ENCODE measurements at places on chromosomes 12 and 14.

DNA sequence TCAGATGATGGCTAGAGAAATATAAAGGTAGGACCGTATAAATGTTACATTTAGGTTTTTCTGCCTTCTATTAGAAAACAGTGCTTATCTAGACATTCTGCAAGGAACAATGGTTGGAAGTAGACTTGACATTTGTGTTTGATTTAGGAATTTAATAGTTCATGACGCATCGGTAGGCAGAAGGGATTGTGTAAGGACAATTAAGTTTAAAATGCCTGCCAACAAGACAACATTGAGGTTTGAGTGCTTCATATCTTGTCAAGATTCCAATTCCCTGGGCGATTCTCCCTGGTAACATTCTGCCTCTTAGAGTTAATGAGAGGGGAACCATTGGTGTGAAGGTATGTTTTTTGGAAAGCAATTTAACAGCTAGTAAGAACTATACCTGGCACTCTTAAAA lies 186.8 kb upstream of the RBM19 start:
- DNase-seq, result no peak

DNA sequence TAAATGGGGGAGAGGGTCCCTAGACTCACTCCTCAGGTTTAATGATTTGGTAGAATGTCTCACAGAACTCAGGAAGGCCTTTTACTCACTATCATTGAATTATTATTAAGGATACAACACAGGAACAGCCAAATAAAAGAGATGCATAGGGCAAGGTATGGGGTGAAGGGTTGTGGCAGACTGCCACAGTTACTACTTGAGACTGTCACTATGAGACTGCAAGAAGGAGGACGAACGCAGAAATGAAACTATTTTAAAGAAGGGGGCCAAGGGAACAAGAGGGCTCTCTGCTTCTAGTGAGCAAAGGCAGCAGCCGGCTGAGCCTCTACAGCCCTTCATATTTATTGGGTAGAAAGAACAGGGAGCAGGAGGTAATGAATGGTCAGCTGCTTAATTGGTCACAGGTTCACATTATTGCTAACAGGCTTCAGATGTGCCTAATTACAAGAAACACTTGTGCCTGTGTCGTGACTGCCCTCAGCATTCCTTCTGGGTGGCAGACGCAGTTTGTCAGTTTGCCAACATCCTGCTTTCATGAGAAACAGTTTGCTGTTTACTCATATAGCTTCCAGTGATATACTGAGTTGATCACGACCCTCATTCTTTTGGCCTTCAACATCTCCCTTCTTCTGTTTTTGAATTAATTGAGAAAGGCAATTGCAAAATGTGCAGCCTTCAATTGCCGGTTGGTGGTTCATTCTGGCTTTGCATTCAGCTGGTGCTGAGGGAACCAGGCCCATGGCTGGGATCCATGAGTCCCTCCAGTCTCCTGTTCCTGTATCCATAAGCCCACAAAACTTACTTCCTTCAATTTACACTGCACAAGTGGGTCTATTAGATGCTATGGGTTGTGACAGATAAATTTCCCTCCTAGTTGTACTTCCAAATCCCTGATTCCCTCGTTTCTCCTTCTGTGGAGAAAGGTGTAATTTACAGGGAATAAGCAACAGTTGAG lies 82.8 kb upstream of the PLEKHG7 start:
- no peak for DNase-seq

DNA sequence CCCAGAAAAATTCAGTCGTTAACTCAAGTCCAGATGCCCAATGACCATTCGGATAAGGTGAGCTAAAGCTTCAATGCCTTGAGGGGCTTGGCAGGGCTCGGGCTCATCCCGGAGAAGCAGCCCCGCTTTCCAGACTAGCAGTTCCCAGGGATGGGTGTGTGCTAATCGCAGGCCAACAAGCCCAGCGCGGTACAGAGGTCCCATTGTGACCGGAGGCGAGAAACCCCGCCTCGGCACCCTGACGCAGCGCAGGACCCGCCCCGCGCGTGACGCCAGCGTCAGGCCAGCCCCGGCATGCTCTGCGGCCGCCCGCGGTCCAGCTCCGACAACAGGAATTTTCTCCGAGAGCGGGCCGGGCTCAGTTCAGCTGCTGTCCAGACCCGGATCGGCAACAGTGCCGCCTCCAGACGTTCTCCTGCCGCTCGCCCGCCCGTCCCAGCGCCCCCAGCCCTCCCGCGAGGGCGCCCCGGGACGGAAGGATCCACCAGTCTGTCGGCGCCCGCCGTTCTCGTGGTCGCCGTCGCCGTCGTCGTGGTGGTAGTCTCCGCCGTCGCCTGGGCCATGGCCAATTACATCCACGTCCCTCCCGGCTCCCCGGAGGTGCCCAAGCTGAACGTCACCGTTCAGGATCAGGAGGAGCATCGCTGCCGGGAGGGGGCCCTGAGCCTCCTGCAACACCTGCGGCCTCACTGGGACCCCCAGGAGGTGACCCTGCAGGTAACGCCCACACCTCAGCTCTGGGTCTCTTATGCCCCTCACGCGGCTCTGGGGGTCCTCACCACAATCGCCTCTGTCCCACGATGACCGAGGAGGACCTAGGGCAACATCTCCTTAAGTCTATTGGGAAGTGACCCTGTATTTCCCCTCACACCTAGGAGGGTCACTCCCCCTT lies at the start of gene ETNK1:
ETNK1 (plus strand) TSS at position 302 of the 892 bp plus-strand sequence; CDS start at position 562, 260 bp downstream.
- peak; percentile 69 for DNase-seq

GRCh38 chr12:52206304-52207040 lies 14.7 kb upstream of the KRT80 start:
- no peak for DNase-seq

All from GM18507 (cell line).